ENCODE measurements at places on chromosomes 6 and 20.

- DNase-seq: no peak
- peak overlapping the region; percentile 70 for H3K4me3 ChIP-seq
- H3K4me1 ChIP-seq: peaks cover 35% of the 10 kb centered on the region
Observed at GRCh38 chr6:3457710-3458602, 1.1 kb upstream of the SLC22A23 start.

DNA sequence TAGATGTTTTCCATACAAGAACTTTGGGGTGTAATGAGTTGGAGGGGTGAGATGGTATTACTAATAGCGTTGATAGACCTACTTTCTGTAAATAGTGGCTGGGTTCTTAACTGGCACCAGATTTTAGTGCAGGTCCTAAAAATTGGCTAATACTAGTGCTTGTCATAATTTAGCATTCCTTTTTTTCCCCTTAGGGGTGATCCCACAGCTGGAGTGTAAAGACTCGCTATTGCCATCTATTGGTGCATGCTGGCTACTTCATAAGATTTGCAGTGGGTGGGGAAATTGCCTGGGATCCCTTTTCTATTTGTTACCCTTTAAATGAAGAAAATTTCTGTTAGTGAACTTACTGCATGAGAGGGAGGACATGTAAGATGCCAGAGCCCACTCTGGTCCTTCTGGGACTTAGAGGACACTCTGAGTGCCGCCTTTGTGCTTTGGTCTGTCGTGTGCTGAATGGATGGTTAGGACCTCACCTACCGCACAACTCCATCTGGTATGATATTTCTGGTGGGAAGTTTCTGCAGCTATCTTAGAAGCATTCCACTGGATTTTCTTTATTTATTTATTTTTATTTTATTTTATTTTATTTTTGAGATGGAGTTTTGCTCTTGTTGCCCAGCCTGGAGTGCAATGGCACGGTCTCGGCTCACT is 195.5 kb downstream of the JARID2 start:
- no peaks in the 10 kb centered on the region for H3K27me3 ChIP-seq
- H3K27ac ChIP-seq: no peak overlapping the region
- no peaks in the 10 kb centered on the region for H3K36me3 ChIP-seq
- no peak overlapping the region for H3K4me3 ChIP-seq
- DNase-seq: no peak

DNA sequence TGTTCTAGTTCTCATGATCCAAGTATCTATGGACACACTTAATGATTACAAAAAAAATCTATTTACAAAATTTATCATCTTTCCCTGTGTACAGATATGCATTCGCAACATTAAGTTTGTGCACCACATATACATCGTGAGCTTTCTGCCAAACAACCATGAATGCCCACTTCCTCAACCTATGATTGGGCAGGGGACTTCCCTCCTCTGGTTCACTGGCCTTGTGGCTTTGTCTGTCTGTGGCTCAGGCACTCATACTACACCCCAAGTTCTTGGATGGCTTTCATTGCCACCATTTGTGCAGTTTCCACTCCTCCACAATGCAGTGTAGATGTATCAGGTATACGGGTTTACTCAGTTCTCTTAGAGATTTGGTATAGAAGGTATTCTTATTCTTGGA is 74.9 kb downstream of the HS3ST5 start:
- H3K27me3 ChIP-seq: no peaks in the 10 kb centered on the region
- no peak for DNase-seq
- H3K27ac ChIP-seq: no peak overlapping the region
- H3K4me3 ChIP-seq: no peak overlapping the region

GRCh38 chr20:57795342-57795697 is 85.5 kb upstream of the PMEPA1 start:
- H3K36me3 ChIP-seq: no peaks in the 10 kb centered on the region
- no peaks in the 10 kb centered on the region for H3K27me3 ChIP-seq
- no peaks in the 10 kb centered on the region for H3K4me1 ChIP-seq
- no peak overlapping the region for H3K27ac ChIP-seq
- no peak for DNase-seq
- no peak overlapping the region for H3K4me3 ChIP-seq

DNA sequence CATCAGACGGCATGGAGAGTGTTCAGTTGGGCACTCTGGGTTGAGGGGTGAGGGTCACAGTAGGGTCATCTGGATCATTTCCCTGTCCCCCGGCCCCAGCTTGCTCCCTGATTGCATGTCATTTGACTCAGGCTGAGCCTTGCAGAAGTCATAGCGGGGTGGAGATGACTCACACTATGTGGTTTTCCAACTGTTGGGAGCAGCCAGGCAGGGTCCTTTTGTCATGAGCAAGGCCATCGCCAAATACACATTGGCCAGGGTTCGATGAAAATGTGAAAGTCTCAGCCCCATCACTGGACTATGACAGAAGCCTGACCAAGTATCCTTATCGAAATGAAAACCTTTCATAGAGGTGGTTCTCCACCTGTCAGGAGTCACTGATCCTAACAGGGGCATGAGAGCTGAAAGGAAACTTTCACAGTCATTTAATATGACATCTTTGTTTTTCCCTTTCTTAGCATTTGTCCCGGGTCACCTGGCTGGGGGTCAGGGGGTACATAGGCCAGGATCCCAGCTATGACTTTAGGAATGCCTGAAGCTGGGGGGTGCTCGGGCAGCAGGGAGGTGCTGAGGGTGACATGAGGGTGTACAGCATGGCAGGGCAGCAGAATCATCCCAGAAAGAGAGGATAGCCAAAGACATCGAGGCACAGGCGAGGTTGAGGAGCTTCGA is 70.2 kb upstream of the CD93 start:
- peak; percentile 89 for DNase-seq
- H3K36me3 ChIP-seq: no peaks in the 10 kb centered on the region
- H3K27ac ChIP-seq: peak overlapping the region; percentile 72

DNA sequence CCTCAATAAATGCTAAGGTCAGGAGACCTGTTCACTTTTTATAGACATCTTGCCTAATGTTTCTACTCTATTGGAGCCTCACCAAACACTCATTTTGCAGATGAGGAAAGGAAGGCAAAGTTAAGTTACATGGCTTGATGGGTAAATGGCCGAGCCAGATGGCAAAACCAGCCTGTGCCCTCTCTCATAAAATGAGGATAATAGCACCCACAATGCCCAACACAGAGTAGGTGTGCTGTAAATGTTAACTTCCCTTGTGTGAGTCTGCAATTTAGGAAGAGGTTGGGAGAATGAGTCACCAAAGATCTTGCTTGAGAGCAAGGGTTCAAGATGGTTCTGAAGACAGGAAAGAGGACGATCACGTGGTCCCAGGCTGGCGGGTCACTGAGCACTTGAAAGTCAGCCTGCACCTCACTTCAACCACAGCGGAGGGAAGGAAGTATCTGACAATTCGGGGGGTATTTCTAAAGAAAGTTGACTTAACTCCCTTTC is 3.3 kb downstream of the KCNK5 start:
- H3K27me3 ChIP-seq: no peaks in the 10 kb centered on the region
- no peaks in the 10 kb centered on the region for H3K36me3 ChIP-seq
- DNase-seq: no peak
- H3K27ac ChIP-seq: no peak overlapping the region

DNA sequence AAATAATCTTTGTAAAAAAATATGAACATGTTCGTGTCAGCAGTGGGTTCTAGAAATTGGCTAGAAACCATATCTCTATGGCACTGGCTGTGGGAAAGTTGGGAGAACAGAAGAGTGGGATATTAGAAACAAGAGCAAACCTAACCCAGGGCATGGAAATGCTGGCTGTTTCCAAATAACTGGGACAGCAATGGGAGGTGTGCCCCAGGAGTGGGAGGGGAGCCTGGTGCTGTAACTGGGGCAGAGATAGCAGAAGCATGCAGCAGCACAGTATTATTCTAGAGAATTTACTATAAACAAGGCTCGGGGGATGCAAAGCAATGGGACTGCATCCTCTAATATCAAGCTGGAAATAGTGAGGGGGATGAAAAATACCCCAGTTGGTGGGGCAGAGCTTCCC is 175.0 kb downstream of the KIF6 start:
- DNase-seq: no peak
- H3K4me1 ChIP-seq: no peaks in the 10 kb centered on the region
- no peaks in the 10 kb centered on the region for H3K36me3 ChIP-seq
- H3K4me3 ChIP-seq: no peak overlapping the region
- H3K27ac ChIP-seq: no peak overlapping the region

DNA sequence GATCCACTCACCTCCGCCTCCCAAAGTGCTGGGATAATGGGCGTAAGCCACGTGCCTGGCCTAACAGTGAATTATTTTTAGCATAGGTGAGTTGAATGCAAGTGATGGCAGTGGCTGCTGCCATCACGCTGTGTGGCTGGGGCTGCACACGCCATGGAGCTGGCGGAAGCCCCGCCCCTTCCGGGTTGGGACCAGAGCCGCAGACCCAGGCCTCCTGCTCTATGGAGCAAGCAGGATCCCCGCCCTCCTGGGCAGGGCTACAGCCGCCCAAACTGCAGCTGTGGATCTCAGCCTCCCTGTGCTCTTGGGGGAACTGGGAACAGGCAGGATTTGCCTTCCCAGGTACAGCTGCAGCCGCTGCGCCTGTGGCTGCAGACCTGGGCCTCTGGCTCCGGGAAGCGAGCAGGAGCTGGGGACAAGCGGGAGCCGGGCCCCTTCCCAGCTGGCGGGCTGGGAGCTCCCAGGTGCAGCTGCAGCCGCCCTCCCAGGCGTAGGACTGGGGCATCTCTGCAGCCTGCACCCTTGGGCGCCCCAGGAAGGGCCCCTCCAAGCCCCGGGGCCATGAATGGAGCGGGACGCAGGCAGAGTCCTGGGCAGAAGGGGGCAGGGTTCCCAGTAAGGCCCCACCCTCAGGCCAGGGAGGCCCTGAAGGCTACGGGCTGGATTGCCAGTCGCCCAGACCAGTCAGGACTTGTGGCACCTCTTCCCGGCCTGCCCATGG is 30.9 kb upstream of the SLA2 start:
- no peak for DNase-seq
- no peak overlapping the region for H3K27ac ChIP-seq
- H3K27me3 ChIP-seq: no peaks in the 10 kb centered on the region
- peaks cover 20% of the 10 kb centered on the region for H3K36me3 ChIP-seq

GRCh38 chr6:89205819-89206218 is 11.3 kb downstream of the GABRR1 start:
- no peaks in the 10 kb centered on the region for H3K27me3 ChIP-seq
- no peaks in the 10 kb centered on the region for H3K36me3 ChIP-seq
- H3K27ac ChIP-seq: no peak overlapping the region
- H3K4me1 ChIP-seq: no peaks in the 10 kb centered on the region

- H3K4me1 ChIP-seq: no peaks in the 10 kb centered on the region
- no peak for DNase-seq
- no peak overlapping the region for H3K4me3 ChIP-seq
- no peaks in the 10 kb centered on the region for H3K36me3 ChIP-seq
- no peaks in the 10 kb centered on the region for H3K27me3 ChIP-seq
Observed at GRCh38 chr6:121912905-121913304, 477.5 kb downstream of the GJA1 start.

DNA sequence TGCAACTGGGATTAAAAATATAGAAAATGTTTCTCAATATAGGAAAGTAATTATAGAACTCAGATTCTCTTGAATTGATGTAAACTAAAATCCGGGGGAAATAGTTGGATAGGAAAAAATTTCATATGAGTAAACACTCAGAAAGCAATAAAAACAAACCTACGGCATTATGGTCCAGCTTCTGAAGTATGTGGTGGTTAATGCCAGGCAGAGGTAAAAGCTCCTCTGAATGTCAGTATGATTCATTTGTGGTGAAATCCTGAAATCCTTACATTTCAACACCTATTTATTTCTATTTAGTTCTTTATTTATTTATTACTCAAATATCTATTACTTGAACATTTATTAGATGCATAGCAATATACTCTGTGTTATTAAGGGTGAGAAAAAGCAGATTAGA is 145.1 kb downstream of the RIMS1 start:
- H3K4me1 ChIP-seq: no peaks in the 10 kb centered on the region
- no peaks in the 10 kb centered on the region for H3K36me3 ChIP-seq
- no peaks in the 10 kb centered on the region for H3K27me3 ChIP-seq
- DNase-seq: no peak
- H3K4me3 ChIP-seq: no peak overlapping the region
